Urothelium cell line (cell line): ENCODE measurements at places on chromosomes 5 and 9.
A peak's percentile ranks its signal among the peaks of the same experiment; 100 is the strongest.

GRCh38 chr5:172494630-172495505 is 40.5 kb upstream of the SH3PXD2B start:
- DNase-seq, result no peak

DNA sequence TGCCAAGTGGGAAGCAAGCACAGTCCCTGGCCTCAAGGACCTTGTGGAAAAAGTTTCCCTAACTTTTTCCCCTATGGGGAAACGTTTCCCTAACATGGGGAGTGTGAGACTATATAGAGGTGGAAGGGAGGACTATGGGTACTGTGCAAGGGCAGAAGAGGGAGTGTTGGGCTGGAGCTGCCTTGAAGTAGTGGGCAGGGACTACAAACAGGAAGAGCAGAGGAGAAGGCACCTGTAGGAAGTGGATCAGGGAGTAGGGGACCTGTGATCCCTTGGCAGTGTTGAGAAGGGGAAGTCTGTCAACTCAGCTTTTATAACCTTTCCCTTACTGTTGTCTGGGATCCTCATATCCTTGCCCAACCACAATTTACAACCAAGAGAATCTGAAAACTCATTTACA is 1.4 kb downstream of the CMYA5 start:
- DNase-seq, result no peak

DNA sequence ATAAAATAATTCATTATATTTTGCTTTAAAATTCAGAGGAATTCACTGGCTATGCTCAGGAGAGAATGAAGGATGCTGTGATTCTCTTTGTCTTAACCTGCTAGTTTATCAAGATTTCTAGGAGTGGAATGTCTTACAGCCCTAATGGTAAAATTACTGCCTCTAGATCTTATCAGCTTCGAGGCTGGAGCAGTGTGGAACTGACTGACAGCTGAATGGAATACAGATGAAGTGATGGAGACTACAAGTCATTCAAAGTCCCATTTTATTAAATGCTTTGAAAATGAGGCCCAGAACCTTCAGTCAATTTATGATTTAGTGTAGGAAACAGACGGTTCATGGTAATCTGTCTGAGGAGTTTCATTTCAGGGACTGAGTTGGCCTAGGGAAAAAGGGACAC is 202.1 kb downstream of the RFX3 start:
- DNase-seq, result no peak

DNA sequence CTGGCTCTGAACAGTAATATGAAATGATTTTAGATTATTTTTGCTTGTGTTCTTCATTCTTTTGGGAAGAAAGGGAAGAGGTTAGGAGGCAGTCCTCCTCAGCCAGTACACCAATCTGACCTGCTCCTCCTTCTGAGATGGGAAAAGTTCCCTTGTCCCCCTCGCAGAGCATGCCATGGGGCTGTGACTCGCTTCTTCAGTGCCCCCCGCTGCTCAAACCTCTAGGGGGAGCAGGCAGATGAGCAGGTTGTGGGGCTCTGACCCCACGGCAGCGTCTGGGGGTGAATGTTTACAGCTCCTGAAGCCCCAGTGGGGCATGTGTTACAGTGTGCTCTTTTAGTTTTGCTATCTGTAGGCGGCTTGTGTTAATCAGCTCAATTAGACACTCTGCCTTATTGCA is 50.9 kb upstream of the KLF9 start:
- no peak for DNase-seq

GRCh38 chr5:89733772-89734171 is 675.8 kb downstream of the CETN3 start:
- no peak for DNase-seq

DNA sequence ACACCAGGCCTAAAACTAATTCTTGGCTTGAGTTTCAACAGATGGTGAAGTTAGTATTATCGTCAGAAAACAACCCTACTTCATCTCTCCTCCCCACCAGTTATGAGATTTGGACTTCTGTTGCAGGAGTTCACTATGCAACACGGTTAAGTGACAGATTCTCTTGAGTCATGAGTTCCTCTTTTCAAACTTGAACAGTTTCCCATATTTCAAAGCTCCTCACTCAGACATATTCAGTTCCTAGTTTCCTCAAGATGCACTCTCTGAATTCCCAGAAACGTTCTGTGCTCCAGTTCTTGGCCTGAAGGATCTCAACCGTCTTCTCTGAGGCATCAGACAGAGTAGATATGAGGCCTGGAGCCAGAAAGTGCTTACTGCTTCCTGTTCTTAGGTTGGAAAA is 7.3 kb upstream of the PTGER4 start:
- no peak for DNase-seq

- no peak for DNase-seq
Observed at GRCh38 chr9:34675869-34676268, 13.4 kb upstream of the CCL27 start.

- no peak for DNase-seq
Observed at GRCh38 chr9:88053856-88054501, 79.6 kb upstream of the CDK20 start.

GRCh38 chr5:141902015-141902814 is 21.5 kb upstream of the DELE1 start:
- DNase-seq, result no peak

GRCh38 chr5:128965638-128966302 is 482 bp downstream of the SLC27A6 start:
- no peak for DNase-seq

- DNase-seq, result no peak
Observed at GRCh38 chr5:172569861-172570558, 71.1 kb upstream of the NEURL1B start.

DNA sequence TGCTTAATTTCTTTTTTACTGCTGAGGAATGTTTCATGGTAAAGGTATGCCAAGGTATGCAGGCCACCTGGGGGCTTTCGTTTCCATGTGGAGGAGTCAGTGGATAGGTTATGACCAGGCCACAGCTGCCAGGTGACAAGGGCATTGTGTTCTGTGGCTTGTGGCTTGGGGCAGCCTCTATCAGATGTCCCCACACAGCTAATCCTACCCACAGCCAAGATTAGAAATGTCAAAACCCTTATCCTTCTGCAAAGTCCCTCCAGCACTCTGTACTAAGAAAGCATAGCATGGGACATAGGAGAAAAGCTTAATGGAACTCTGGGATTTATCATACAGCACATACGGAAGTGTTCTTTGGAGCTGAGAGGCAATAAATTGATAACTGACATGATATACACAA is 171.2 kb upstream of the S1PR3 start:
- peak; percentile 50 for DNase-seq

- DNase-seq, result no peak
Observed at GRCh38 chr5:72628771-72629371, 121.7 kb upstream of the ZNF366 start.

DNA sequence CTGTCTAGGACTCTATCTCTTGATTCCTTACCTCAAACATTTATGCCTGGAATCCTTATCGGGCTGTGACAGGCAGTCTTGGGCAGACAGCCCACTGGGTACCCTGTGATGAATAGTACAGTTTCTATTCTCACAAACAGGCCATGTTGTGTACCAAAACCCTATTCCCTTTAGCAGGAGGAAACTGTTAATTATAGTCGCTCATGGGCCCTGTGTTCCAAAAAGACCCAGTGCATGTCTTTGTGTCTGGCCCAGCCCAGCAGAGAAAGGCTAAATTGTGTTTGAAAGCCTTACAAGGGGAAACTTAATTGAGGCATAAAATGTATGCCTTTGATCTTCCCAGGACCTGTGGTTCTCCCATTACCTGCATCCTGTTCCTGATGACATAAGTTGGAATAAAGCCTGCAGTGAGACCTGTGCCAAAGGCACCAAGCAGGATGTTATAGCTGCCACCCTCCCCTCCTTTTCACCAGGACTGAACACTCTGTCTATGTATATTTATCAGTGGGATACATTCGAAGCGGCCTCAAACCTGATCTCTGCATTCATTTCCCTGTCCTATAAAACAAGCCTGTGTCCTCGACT is 43.3 kb downstream of the TLR4 start:
- DNase-seq, result no peak

DNA sequence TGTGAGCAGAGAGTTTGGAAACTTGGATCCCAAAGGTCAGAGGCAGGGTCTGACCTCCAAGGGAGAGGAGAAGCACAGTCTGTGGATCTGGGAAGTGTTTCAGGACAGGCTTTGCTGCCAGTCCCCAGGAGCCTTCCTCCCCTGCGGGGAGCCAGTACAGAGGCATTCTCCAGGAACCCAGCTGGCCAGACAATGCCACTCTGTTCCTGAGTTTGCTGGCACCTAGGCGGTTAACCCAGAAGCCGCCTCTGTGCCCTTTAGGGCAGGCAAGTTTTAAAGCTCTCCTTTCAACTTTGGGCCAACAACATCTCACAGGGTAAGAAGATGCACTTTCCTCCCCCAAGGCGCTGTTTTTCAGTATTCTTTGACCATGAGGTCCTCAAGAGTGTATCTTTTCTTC is 37.0 kb upstream of the FGF1 start:
- no peak for DNase-seq

DNA sequence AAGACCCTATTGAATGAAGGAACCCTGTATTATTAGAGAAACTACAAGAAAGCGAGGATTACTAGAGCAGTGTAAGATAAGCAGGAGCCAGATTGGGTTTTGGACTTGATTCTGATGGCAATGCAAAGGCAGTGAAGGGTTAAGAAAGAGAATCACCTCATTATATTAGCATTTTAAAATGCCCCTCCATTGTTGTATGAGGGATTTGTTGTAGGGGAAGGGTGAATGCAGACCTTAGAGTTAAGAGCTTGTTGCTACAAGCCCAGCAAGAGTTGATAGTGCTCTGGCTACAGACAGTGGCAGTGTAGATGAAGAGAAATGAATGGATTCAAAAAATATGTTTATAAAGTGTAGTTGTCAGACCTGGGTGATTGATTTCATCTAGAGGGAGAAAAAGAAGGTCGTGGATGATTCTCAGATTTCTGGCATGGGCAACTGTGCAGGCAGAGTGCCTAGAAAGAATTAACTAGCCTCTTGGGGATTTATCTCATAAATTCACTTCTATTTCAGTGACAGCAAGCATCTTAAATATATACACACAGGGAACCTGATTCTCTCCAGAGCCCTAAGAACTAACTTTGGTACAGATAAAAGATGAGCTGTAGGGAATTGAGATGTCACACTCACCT is 344.8 kb downstream of the ARRDC3 start:
- DNase-seq, result no peak

- DNase-seq, result no peak
Observed at GRCh38 chr5:176832162-176832561, 21.8 kb downstream of the UNC5A start.

DNA sequence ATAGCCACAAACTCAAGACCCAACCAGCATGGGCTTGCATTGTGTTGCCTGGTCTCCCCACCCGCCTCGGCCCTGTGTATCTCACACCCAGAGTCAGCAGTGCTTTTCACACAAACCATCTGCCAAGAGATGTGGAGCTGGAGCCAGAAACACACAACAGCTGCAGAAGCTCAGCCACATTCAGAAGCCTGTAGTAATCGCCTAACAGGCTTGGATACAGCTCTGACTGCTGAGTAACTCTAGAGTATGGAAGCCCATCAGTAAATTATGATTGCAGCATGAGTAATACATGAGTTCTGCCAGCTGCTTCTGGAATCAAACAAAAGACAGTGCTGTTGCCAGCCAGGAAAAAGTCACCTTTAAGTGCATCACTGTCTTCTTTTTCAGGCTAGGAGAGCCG is 16.0 kb downstream of the TEK start:
- peak; percentile 90 for DNase-seq

DNA sequence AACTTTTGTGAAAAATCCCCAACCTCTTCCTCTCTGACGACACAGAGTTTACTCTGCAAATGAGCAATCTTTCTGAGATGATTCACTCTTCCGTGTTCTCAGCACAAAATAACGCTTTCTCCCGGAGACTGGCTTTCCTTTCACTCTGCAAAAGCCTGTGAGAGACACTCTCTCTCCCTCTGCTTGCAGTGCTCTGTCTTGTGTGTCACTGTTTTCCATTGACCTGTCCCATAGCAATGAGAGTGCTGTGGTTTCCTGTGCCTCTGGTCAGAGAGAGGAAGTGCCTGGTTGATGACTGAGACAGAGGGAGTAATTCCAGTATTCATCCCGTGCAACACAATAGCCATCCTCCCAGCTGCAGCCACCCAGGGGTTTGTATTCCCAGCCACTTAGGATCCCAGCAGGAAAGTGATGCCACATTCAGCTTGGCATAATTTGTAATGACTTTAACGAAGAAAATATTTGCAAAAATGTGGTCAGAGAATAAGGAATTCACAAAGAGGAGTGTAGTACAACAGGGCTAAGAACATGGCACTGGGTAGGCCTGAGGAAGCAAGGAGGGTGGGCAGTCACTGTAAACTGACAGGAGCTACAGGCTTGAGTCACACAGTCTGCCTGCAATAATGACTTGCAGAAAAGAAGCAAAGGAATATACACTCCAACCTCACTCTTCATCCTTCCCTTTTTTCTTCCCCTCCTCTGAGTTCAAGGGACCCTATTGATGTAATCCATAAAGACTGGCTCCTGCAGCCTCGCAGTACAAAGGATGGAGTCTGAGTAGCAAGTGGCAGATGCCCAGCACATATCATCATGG is 463.5 kb upstream of the RGMB start:
- DNase-seq, result peak; percentile 82

DNA sequence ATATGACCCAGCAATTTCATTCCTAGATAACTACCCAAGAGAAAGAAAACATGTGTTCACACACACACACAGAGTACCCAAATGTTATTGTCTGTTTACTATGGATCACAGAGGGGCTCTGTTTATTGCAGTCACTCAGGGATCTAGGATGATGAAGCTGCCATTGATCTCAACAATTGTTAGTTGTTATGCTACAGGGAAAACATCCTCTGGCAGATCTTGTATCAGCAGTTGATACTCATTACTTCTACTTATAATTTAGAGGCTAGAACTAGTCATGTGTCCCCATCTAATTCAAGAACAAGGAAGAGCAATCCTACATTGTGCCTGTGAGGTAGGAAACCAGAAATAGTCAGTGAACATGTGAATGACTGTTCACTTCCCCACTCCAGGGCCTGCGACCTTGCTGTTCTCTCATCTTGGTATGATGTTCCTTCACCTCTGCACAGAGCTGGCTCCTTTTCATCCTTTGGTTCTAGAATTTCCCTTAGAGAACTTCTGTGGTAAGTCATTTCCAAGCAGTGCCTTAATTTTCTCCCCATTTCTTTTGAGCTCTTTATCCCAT is 30.3 kb downstream of the NMUR2 start:
- no peak for DNase-seq

- no peak for DNase-seq
Observed at GRCh38 chr5:83469075-83469474, 2.5 kb upstream of the VCAN start.
